Eye (tissue), 1 donor: ENCODE measurements at places on chromosomes 3 and 15.

GRCh38 chr3:98900265-98901118, 1.0 kb downstream of the DCBLD2 start:
- DNase-seq, result no peak

DNA sequence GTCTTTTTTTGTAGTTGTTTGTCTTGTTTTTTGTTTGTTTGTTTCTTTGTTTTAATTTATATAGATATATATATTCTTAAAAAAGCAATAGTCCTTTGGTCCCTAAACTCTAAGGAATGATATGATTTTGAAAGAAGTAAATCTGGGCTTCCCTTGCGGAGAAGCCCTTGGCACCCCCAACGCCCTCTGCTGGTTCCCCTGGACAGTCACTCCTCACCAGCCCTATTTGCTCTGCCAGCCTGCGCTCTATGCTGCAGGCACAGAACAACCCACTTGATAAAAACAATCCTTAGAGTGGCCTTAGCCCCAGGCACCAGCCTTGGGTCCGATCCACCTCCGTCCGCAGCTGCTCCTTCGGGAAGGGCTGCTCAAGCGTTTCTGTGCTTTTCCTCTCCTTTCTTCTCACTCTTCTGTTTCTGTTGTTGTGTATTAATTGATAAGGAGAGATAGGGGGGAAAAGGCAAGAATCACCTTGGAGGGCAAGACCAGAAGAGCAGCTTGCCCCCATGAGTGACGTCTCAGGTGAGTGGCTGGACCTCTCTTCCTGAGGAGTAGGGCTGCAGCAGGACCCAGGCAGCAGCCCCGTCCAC, 13.7 kb upstream of the PARP6 start:
- no peak for DNase-seq

DNA sequence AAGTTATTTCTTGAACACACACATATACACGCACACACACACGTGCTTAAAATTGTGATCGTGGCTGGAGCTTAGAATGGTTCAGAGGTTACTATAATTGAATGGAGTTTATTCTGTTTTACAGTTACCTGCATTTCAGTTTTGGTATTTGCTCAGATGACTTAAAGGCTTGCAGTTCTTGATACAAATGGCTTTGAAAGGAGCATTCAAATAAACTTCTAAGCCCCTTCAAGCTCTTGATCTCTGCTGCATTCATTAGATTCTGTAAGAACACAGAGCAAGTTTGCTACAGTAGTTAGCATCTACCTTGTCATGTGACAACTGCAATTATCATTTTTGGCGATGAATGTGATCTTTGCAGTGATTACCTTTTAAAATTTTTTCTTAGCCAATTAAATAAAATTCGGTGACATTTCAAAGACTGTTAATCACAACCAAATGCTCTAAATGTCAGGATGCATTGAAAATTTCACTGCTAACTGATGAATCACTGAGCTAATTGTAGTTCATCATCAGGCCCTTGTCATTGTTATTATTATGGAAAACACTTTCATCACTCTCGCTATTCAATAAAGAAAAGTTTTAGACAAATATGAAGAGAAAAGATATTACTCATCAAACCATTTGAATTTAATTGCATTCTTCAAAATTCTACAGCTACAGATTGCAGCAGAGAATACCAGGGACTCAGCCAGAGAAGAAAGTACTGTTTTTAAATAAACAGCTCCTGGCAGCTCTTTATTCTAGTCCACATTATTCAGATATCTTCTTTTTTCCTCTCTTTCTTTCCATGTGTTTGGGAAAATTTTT, 296.1 kb downstream of the LRTM1 start:
- peak; percentile 21 for DNase-seq

GRCh38 chr3:9102240-9102981, 139.1 kb upstream of the RAD18 start:
- peak; percentile 95 for DNase-seq

DNA sequence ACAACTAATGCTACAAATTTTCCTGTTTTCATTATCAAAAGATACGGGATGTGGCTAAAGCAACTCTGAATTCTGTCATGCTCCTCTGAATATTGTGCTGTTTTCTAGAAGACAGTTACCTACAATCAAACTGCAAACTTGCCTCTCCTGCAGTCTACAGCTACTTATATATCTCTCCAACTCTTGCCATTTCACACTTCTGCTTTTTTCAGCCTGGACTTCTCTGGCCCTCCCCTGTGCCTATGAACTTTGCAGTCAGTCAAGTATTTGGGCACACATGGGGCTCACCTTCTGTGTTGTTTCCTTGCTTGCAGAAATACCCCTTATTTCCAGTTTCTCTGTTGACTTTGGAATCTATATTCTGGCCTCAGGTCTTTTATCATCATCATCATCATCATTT, 575.6 kb downstream of the GRM7 start:
- no peak for DNase-seq

DNA sequence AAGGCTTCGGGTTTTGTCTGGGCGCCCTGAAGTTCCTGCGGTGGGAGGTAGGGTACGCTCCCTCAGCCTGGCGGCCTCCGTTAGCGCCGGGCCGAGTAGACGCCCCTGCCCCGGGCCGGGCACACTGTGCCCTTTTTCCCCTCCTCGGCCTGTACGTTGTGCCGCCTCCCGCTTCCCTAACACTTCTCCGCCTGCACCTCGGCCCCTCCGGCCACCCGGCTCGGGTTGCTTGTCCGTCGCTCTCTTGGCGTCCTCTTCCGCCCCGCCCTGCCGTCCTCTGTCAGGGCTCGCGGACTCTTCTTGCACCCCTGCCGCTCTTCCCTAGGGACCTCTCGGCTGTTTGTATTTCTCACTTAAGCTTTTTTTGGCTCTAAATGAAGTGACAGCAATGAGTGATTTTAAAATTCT, 384 bp downstream of the KNL1 start:
- DNase-seq, result peak; percentile 88

DNA sequence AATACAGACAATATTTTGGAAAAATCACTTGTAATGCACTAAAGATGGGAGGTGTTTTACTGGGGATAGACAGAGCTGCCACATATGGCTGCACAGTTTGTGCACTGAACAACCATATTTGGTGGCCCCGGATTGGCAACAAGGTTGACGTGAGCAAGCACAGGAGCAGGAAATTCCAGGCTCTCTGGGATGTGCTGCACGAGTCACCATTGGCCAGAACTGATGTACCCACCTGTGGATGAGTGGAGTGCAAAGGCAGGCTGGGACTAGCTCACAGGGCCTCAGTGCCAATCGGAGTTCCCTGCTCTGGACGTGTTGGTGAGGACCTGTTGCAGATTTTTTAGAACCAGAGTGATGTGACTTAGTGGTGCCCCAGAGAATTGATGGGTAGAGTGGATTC, 42.0 kb upstream of the SCAANT1 start:
- DNase-seq, result no peak

DNA sequence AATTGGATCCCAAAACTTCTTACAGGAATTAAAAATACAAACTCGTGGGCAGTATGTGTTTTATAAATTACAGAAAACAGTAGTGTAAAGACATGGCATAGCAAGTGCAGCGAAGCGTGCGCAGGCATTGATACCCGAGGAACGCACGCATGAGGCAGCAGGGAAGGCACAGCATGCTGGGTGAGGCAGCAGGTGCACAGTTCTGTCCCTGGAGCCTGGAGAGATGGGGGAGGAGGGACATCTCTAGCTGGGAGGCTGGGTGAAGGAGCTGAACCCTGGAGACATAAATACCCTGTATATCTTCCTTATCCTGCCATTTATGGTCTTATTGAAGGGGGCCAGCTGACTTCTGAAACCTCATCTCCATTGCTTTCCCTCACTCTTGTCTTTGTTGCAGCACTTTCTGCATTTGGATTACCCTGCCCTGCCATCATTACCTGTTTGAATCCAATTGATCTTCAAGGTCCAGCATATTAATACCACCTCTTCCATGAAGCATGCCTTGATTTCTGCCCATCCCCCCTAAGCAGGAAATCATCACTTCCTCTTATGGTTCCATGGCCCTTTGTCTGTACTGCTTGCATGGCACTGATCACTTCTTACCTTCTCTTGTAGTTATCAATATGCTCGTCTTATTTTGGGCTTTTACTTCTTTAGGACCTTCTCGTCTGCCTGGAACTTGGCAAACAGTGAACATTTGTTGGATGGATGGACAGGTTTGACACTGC, 20.5 kb downstream of the LPP start:
- DNase-seq, result peak; percentile 80

- peak; percentile 82 for DNase-seq
These were observed 625.8 kb downstream of the TAFA4 start for GRCh38 chr3:68306571-68306970.

DNA sequence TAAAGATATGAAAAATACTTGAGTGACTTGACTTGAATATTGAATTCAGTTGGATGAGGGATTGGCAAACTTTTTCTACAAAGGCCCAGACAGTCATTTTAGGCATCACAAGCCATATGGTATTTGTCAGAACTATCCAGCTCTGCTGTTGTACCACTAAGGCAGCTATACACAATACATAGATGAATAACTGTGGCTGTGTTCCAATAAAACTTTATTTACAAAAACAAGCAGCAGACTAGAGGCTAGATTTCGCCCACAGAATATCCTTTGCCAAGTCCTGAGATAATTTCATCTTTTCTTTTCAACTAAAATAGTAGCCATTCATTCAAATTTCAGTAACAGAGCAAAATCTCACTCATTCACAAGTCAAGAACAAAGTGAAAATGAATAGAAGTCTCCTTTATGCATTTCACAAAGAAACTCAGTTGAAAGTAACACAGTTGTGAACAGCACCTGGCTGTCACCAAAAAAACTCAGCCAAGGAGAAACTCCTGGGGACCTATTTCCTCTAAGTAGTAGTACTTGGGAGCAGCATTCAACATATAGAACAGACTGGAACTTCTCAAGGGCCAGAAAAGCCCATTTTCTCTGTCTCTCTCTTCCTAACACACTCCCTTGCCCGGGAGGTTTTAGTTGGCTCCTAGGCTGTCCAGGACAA, 56.3 kb downstream of the OSBPL10 start:
- no peak for DNase-seq

DNA sequence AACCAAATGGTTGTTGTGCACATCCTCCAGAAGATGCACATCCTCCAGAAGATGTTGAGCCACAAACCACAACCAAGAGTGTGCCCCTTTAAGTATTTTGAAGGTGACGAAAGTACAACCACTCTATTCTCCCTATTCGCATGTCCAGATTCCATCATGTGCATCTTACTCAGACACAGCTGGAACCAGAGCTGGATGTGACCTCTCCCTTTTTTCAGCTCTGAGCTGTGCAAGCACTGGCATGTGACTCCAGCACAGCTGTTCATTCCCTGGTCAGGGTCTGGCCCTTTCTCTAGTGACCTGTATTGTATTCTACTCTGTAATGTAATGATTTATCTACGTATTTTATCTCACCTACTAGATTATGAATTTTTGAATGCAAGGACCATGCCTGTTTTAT, 29.3 kb upstream of the DLG1 start:
- no peak for DNase-seq
